Stimulated activated CD8-positive, alpha-beta memory T cell treated with anti-CD3 and anti-CD28 coated beads, Interleukin-15, amount 100 ng/mL, for 48 hours (primary cell): ENCODE measurements at places on chromosomes 6 and 20.

- no peak for DNase-seq
These were observed 30.8 kb upstream of the COL21A1 start for GRCh38 chr6:56278171-56278591.

- DNase-seq = no peak
These were observed 11.6 kb upstream of the BPIFB4 start for GRCh38 chr20:33067806-33068205.

- DNase-seq = no peak
These were observed 52.4 kb downstream of the SYNJ2 start for GRCh38 chr6:158033751-158034702.

- no peak for DNase-seq
These were observed 52.0 kb downstream of the SNAP25 start for GRCh38 chr20:10270630-10271029.

GRCh38 chr6:6790891-6791290 lies 202.4 kb downstream of the LY86 start:
- DNase-seq = no peak

DNA sequence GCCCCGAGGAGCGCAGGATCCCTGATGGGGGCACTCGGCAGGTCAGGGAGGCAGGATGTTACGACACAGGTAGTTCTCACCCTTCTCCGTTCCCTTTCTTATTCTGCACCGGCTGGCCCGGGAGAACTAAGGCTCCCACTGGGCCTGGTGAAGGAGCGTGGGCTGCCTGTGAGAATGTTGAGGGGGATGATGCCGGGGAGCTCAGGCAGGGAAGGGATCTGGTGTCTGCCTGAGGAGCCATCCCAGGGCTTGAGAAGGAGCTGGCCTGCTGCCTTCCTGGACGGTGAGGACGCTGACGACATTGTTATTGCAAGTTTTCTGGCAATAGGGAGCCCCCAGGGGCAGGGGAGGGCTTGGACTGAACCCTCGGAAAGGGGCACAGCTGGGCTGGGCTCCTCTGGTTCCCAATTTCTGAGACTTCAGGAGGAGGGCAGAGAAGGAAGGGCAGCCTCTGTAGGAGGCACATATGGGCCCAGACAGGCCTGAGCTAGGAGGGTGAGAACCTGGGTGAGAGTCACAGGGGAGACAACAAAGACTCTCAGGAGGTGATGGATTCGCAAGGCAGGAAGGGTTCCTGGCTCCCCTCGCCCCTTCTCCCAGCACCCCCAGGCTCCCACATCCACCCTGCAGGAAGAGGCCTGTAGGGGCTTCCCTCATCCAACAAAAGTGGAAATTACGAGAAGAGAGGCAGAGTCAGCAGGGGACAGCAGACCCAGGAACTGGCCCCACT lies 32.8 kb downstream of the CYP21A2 start:
- no peak for DNase-seq

- DNase-seq = no peak
These were observed 6.6 kb upstream of the TBC1D7 start for GRCh38 chr6:13334953-13335352.

- DNase-seq = no peak
These were observed 364.0 kb upstream of the ARID1B start for GRCh38 chr6:156413154-156413553.

DNA sequence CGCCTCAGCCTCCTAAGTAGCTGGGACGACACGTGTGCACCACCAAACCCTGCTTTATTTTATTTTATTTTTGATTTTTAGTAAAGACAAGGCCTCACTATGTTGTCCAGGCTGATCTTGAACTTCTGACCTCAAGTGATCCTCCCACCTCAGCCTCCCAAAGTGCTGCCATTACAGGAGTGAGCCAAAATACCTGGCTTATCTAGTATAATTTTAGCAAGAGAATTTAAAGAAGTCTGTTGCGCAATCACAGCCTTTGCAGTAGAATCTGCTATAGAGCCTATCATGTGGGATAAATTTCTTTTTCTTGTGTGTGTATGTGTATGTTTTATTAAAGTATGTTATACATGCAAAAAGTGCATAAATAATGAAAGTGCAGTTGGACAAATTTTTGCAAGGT lies 92.1 kb upstream of the ANKEF1 start:
- DNase-seq = no peak

- DNase-seq = no peak
These were observed 57.2 kb downstream of the GFRA4 start for GRCh38 chr20:3606021-3606420.

DNA sequence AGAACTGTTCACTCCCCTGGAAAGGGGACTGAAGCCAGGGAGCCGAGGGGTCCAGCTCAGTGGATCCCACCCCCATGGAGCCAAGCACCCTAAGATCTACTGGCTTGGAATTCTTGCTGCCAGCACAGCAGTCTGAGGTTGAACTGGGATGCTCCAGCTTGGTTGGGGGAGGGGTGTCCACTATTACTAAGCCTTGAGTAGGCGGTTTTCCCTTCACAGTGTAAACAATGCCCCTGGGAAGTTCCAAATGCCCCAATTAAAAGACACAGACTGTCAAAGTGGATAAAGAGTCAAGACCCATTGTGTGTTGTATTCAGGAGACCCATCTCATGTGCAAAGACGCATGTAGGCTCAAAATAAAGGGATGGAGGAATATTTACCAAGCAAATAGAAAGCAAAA lies 150.2 kb downstream of the LPA start:
- DNase-seq = no peak

DNA sequence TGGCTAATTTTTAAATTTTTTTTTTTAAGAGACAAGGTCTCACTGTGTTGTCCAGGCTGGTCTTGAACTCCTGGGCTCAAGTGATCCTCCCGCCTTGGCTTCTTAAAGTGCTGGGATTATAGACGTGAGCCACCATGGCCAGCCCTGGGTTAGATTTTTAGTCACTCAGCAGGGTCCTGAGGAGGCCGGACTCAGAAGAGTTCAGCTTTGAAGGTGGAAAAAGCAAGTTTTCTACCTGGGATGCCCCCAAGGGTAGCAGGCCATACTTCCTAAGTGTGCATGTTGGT lies 44.2 kb downstream of the FGD2 start:
- no peak for DNase-seq

DNA sequence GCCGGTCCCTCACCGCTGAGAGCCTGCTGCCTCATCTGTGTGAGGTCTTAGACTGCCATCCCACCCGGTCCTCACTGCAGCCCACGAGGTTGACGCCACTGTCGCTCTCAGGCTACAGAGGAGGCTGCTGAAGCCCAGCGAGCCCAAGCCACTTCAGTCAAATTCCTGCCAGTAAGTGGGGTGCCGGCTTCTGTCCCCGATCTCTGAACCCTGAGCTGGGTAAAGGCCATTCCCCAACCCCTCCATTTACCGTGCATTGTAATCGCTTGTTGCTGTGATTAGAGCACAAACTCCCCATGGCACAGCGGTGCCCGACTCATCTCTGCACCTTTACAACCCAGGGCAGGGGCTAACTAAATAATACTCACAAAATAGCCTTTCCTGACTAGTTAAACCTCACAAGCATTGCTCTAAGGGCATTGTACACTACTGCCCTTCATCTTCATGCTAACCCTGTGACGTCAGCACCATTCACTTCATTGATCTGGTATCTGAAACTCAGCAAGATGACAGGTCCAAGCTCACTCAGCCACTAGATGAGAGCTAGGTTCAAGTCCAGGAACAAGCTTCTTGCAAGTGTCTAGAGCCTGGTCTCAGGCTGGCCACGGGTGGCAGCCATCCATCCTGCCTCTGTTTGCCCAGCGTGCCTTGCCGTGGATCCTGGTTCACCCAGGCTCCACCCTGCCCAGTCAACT lies 122.7 kb downstream of the BCAS1 start:
- no peak for DNase-seq

GRCh38 chr6:36863670-36864540 lies 10.7 kb downstream of the PPIL1 start:
- DNase-seq = no peak

DNA sequence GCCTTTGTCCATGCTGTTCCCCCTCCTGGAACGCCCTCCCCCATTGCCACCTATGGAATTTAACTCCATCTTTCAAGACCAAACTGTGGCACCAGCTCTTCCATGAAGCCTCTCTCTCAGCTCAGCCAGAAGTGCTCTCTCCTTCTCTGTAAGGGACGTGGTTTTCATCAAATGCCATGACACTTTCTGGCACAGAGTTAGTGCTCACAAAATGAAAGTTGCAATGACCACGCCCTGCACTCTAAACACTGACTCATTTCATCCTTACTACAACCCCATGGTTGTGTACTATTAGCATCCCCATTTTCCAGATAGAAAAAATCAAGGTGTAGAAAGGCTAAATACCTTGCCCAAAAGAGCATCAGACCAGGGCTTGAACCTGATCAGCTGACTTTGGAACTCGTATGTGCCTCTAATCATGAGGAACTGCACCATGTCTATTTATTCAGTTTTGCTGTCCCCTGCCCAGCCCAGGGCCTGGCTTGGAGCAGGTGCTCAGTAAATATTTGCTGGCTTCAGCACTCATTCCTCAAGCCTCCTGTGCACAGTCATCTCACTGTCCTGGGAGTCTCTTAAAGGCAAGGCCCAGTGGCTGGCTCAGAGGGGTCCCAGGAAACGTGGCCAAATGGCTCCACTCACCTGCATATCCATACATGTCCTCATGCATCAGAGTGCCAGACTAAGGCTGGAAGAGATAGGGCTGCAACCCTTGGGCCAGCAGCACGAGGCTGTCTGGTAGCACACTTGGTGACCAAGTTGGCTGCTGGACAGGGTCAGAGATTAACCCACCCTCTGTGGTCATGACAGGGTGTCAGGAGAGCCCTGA lies 77.9 kb downstream of the MRPL14 start:
- no peak for DNase-seq

DNA sequence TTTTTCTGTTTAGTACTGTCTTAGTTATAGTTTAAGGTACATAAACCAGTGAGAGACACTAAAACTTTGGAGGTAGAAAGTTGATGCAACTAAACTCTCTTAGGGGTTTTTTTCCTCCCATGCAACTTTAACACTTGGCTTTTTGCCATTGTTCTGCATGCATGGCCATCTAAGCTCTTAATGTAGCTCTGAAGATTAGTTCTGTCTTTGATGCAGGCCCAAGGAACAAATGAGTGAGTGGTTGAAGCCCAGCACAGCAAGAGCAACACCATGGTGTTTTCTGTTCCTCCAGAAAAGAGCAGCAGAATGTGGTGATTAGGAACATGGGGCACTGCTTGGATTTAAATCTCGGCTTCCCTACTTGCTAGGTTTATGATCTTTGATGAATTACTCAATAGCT lies 89.3 kb downstream of the L3MBTL3 start:
- DNase-seq = no peak

GRCh38 chr20:21575981-21576740 lies 62.3 kb upstream of the NKX2-2 start:
- DNase-seq = no peak

GRCh38 chr20:38853759-38854158 lies 48.3 kb downstream of the PPP1R16B start:
- no peak for DNase-seq

DNA sequence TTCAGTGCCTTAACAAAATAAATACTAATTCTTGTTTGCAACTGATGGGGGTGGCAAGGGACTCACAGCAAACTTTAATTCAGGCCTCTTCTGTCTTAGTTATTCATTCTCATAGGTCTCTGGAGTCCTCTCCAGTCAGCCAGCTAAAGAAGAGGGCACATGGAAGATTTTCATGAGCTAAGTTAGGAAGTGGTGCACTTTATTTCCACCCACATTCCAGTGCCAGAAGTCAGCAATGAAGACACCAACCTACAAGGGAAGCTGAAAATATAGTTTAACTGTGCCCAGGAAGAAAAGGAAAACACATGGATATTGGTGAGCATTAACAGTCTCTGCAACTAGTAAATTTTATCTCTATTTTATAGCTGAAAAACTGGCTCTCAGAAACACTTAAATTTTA lies 16.7 kb upstream of the IRAK1BP1 start:
- DNase-seq = no peak

DNA sequence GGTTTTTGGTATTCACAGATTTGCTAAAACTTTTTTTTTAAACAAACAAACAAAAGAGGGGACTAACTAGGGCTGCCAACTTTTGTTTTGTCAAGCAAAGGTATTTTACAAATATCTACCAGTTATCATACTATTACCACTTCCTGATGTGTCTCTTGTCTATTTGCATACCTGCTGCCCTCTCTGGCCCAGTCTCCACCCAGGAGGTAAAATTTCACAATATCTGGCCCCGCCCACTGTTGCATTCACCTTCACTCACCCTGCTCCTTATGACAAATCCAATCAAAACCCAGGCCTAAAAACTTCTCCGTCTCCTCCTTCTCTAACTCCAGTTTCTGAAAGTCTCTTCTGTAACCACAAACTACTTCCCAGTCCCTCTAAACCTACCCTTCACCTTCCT lies 82.2 kb downstream of the TRERF1 start:
- DNase-seq = no peak

- peak; percentile 70 for DNase-seq
These were observed 56.0 kb upstream of the DDR1 start for GRCh38 chr6:30828027-30828962.

DNA sequence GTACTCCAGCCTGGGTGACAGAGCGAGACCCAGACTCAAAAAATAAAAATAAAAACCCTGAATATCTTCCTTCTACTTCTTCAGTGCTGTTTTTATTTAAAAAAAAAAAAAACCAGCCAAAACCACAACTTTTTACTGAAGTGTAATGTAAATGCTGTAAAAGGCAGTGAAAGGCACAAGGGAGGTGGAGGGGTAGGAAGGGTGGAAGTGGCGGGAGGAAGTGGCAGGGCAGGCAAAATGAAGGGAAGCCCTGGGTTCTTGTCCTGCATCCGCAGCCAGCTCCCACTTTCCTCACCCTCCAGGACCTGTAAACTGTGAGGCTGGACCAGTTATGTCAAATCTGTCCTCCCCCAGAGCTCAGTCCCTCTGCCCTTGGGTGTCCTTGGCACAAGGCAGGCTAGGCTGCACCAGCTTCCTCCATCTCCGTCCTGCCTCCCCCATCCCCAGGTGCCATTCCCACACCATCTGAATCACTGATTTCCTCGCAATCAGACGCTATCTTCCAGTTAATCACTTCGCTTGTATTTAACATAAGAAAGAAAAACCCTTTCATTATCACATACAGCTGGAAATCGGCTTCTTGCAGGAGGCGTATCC lies 13.7 kb upstream of the PANK2 start:
- DNase-seq = no peak
